ENCODE measurements at places on chromosomes 7 and 10. TPM values are rescaled to one million over a fixed set of nuclear protein-coding genes. Genes with fewer than 3 reads are reported as not detected.

TUBB8 gene
- not detected for total RNA-seq

LIMK1 gene
- total RNA-seq = 14.4 TPM

BEND7 gene
- total RNA-seq = 0.35 TPM

TAX1BP1 gene
- 159 TPM for total RNA-seq

ADRB1 gene
- total RNA-seq = 0.17 TPM

LOXL4 gene
- not detected for total RNA-seq

- no peak overlapping the region for H3K4me3 ChIP-seq
- peaks cover 1% of the 10 kb centered on the region for H3K27me3 ChIP-seq
- no peaks in the 10 kb centered on the region for H3K36me3 ChIP-seq
- DNase-seq = no peak
Observed at GRCh38 chr10:127968027-127968441, 61.1 kb downstream of the PTPRE start.

- no peak for DNase-seq
- H3K36me3 ChIP-seq = no peaks in the 10 kb centered on the region
- no peaks in the 10 kb centered on the region for H3K4me1 ChIP-seq
- H3K27me3 ChIP-seq = no peaks in the 10 kb centered on the region
- no peak overlapping the region for H3K4me3 ChIP-seq
Observed at GRCh38 chr7:83130191-83130590, 32.5 kb downstream of the PCLO start.

- H3K4me3 ChIP-seq = no peak overlapping the region
- peaks cover 60% of the 10 kb centered on the region for H3K4me1 ChIP-seq
- no peak for DNase-seq
- H3K27ac ChIP-seq = no peak overlapping the region
- peaks cover 20% of the 10 kb centered on the region for H3K36me3 ChIP-seq
Observed at GRCh38 chr10:6537770-6538169, 42.3 kb downstream of the PRKCQ start.

GRCh38 chr7:155533120-155533826 is 13.1 kb downstream of the CNPY1 start:
- H3K27ac ChIP-seq = no peak overlapping the region
- peaks cover 24% of the 10 kb centered on the region for H3K27me3 ChIP-seq
- DNase-seq = no peak

GRCh38 chr10:110076559-110077318 is 69.0 kb downstream of the ADD3 start:
- H3K36me3 ChIP-seq = no peaks in the 10 kb centered on the region
- H3K4me1 ChIP-seq = peaks cover 86% of the 10 kb centered on the region
- DNase-seq = no peak
- H3K4me3 ChIP-seq = peak overlapping the region; percentile 86

DNA sequence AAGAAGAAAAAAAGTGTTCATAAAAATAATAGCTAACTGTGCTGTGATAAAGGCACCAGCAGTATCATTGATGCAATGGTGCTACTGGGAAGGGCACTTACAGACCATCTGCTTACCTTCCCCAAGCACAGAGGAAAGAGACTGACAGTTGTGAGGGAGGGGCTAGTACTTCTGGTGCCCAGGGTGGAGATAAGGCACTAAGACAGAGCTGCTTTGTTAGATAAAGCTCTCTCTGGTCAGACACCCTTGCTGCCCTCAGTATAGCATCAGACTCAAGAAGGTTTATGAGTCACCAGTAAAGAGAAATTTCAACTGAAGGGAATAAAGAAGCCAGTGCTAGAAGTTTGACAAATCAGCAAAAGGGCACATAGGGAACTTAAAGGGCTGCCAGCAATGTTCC is 325.6 kb downstream of the HPSE2 start:
- H3K36me3 ChIP-seq = no peaks in the 10 kb centered on the region
- H3K27me3 ChIP-seq = no peaks in the 10 kb centered on the region
- no peak overlapping the region for H3K4me3 ChIP-seq
- H3K27ac ChIP-seq = no peak overlapping the region

- H3K36me3 ChIP-seq = no peaks in the 10 kb centered on the region
- H3K4me1 ChIP-seq = peaks cover 15% of the 10 kb centered on the region
- no peak for DNase-seq
- H3K27me3 ChIP-seq = no peaks in the 10 kb centered on the region
Observed at GRCh38 chr10:114305521-114305925, 66.5 kb downstream of the VWA2 start.
